Activated T-helper 17 cell treated with anti-CD3 and anti-CD28 coated beads, Interleukin-2, amount 50 U/mL, for 72 hours (primary cell): ENCODE measurements at places on chromosomes 11 and 22. TPM values are rescaled to one million over a fixed set of nuclear protein-coding genes. Genes with fewer than 3 reads are reported as not detected.

DNA sequence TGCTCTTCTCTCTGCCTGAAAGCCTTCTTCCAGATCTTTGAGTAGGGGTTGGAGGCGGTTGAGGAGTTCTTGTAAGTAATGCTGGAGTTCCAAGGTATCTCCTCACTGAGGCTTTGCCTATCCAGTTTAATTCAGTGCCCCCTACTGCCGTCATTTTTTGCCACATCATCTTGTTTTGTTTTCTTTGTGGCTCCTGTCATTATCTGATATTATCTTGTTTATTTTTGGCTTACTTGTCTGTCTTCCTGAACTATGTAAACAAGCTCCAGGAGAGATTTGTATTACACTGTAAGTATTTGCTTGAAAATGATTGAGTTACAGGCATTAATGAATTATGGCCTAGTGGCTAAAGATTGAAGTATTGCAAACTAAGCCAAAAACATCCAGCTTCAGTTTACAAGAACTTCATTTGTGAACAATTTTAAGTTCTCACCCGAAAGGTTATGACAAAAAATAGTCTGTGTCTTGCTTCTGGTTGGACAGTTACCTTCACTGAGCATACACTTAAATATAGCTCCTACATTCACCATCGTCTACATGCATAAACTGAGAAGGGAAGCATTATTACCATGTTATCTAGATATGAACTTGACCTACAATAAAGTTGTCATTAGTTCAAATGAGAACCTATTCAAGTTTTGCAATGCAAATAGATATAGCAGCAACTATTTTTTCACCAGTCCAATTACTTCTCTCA lies 154.8 kb downstream of the ARHGAP42 start:
- no peaks in the 10 kb centered on the region for H3K4me1 ChIP-seq
- no peak overlapping the region for H3K4me3 ChIP-seq
- no peaks in the 10 kb centered on the region for H3K36me3 ChIP-seq
- no peak for ATAC-seq
- H3K27me3 ChIP-seq, result no peaks in the 10 kb centered on the region

DNA sequence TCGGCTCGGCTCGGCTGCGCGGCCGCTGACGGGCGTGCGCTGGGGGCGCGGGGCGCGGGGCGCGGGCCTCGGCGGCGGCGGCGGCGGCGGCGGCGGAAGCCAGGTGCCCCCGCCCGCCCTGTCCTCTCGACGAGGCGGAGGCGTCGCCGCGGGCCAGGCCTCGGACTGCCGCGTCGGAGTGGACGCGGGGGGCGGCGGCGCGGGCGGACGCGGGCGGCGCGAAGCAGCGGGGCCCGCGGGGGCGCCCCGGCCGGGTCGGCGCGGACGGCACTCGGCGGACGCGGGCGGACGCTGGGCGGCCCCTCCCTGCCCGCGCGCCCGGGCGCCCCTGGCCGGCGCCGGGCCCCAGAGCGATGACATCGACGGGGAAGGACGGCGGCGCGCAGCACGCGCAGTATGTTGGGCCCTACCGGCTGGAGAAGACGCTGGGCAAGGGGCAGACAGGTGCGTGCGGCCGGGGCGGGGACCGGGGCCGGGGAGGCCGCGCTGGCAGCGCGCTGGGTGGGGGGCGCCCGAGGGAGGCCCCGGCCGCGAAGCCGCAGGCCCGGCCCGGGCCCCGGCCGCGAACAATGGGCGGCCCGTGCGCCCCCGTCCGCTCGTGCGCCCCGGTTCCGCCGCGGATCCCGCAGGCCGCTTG lies at the start of gene BRSK2:
BRSK2 (plus strand) TSS at position 3 of the 637 bp plus-strand sequence; CDS start at position 354, 351 bp downstream.
- peaks cover 1% of the 10 kb centered on the region for H3K4me1 ChIP-seq
- ATAC-seq, result peak; percentile 10
- H3K4me3 ChIP-seq, result peak within 1 kb of the TSS; percentile 52
- H3K36me3 ChIP-seq, result no peaks in the 10 kb centered on the region

- peaks cover 6% of the 10 kb centered on the region for H3K4me1 ChIP-seq
- no peaks in the 10 kb centered on the region for H3K36me3 ChIP-seq
- H3K27me3 ChIP-seq, result peaks cover 36% of the 10 kb centered on the region
- H3K27ac ChIP-seq, result no peak overlapping the region
These were observed 33.7 kb upstream of the MPPED1 start for GRCh38 chr22:43377896-43378704.

DNA sequence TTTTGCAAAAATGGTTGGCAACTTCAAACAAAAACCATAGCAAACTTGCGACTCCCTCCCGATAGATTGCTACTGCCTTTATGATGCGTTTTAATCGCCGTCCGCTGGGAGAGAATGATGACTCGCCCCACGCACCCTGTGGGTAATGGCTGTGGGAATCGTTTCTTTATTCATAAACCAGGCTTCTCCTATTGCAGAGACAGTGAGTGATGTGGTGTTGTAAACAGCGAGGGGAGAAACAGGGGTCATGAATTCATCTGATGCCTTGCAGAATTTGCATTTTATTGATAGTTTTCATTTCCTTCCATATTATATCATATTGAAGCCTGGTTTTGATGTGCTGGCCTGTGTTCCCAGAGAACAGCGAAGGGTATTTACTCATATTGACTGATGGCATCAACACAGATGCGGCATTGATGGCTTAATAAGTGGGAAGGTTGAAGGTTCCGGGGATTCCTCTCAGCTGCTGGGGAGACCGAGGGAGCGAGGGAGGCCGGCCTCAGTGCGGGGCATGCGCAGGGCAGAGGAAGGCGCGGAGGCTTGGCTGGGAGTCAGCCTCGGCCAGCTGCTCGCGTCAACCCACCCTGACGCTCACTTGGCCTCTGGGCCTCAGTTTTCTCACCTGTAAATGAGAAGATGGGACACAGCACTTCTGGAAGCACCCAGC lies 41.3 kb downstream of the ARHGAP8 start:
- no peak overlapping the region for H3K4me3 ChIP-seq
- ATAC-seq, result no peak
- peaks cover 4% of the 10 kb centered on the region for H3K4me1 ChIP-seq
- no peak overlapping the region for H3K27ac ChIP-seq

DNA sequence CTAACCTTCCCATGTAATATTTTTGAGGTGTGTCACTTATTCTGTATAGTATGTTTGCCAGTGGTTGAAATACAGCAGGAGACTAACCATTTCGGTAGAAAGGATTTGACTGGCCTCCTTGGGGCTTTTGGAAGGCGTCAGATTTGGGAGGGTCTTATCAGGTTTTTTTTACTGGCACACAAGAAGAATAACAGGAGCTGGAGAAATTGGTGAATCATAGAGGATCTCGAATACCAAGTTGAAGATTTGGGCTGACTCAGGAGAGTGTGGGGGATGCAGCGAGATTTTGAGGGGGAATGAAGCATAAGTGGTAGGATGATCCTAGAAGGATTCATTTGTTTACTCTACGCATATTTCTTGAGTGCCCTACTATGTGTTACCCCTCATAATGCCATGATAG lies 200.5 kb downstream of the DDX10 start:
- no peaks in the 10 kb centered on the region for H3K36me3 ChIP-seq
- H3K4me3 ChIP-seq, result no peak overlapping the region
- H3K27ac ChIP-seq, result no peak overlapping the region
- no peaks in the 10 kb centered on the region for H3K27me3 ChIP-seq
- ATAC-seq, result no peak

DNA sequence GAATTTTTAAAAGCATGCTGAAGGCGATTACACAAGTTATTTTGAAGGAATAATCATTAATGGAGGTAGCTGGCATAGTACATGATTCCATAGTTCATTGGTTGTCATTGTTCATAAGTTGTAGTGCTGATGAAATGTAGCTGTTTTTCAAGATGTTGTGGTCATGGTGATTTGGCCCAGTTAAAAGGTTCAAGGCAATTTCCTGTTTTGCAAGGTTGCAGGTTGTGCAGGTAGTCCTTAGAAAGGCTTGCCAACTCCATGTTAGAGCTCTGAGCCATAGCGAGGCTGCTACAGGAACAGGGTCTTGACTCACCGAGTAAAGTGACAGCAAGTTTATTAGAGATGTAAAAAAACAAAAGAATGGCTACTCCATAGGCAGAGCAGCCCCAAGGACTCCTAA lies 95.8 kb upstream of the CHORDC1 start:
- H3K4me1 ChIP-seq, result peaks cover 3% of the 10 kb centered on the region
- ATAC-seq, result no peak
- H3K36me3 ChIP-seq, result no peaks in the 10 kb centered on the region
- H3K4me3 ChIP-seq, result no peak overlapping the region
- peaks cover 3% of the 10 kb centered on the region for H3K27me3 ChIP-seq

DNA sequence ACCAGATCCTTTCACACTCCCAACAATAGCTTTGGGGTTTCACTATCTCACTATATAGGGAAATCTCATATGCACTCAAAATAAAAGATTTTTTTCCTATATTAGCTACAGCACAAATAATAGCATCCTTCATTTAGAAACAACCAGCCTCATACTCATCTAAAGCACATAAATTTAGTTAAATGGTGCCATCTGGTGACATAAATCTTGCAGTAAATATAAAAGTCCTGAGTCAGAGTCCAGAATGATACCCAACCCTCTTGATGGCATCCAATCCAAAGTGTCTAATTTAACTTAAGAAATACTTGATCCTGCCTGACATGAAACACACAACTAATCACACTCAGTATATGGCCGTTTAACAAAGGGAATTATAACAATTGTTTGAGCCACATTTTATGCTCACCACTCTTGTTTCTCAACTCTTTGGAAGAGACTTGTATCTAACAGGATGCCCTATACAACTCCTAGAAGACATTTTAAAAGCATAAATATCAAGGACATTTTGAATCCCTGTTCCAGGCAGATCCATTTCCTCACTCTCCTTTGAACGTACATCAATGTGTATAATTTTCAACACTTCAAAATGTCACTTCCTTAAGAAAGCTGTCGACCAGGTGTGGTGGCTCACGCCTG lies 36.2 kb downstream of the DLG2 start:
- no peaks in the 10 kb centered on the region for H3K36me3 ChIP-seq
- H3K27ac ChIP-seq, result no peak overlapping the region
- no peaks in the 10 kb centered on the region for H3K4me1 ChIP-seq
- ATAC-seq, result no peak

DNA sequence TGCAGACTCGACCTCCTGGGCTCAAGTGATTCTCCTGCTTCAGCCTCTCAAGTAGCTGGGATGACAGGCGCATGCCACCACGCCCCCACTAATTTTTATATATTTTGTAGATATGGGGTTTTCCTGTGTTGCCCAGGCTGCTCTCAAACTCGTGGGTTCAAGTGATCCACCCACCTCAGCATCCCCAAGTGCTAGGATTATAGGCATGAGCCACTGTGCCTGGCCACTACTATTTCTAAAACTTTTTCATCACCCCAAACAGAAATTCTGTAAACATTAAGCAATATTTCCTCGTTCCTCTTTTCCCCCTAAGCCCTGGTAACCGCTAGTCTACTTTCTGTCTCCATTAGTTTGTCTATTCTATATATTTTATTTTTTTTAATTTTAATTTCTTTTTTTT lies 9.0 kb upstream of the ATG16L2 start:
- peaks cover 4% of the 10 kb centered on the region for H3K4me1 ChIP-seq
- ATAC-seq, result no peak
- no peak overlapping the region for H3K4me3 ChIP-seq
- H3K27me3 ChIP-seq, result no peaks in the 10 kb centered on the region
- no peak overlapping the region for H3K27ac ChIP-seq

GRCh38 chr11:74325649-74326645 lies 14.5 kb upstream of the P4HA3 start:
- no peak overlapping the region for H3K27ac ChIP-seq
- ATAC-seq, result no peak
- H3K36me3 ChIP-seq, result no peaks in the 10 kb centered on the region

DNA sequence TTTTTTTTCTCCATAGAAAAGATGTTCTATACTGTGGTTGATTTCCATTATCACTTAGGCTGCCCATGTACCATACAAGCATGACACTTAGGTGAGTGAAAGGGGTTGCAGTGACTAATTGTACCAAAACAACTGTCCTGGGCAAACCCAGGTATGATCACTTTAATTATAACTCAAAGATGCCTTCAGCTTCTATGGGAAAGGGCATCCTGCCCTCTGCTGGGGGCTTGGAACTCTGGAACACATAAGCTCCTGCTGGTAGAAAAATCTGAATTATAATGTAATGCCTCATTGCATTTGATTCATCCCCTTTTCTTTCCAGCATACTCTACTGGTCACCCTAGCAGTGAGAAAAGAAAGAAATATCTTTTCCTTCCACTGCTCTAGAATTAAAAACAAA lies 206.3 kb downstream of the DDX10 start:
- no peaks in the 10 kb centered on the region for H3K27me3 ChIP-seq
- H3K27ac ChIP-seq, result no peak overlapping the region
- peak; percentile 67 for ATAC-seq
- H3K36me3 ChIP-seq, result no peaks in the 10 kb centered on the region
- no peak overlapping the region for H3K4me3 ChIP-seq

GRCh38 chr11:73961321-73961720 lies 10.5 kb downstream of the DNAJB13 start:
- H3K36me3 ChIP-seq, result no peaks in the 10 kb centered on the region
- peaks cover 9% of the 10 kb centered on the region for H3K27me3 ChIP-seq
- H3K4me3 ChIP-seq, result no peak overlapping the region
- H3K27ac ChIP-seq, result no peak overlapping the region
- no peak for ATAC-seq

DNA sequence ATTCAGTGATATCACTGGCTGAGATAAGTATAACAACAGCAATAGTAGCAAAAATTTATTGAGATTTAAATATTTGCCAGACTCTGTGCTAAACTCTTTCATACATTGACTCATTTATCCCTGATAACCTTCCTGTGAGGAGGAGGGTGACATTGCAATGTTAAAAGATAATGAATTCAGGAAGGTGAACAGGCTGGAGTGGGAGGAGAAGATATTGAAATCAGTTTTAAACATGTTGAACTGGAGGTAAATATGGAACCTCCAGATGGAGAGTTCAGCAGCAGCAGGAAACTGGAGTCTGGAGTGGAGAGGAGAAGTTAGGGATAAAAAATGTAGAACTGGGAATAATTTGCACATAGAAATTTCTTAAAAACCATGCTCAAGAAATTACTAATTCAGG lies 142.0 kb upstream of the FAT3 start:
- no peaks in the 10 kb centered on the region for H3K4me1 ChIP-seq
- H3K27ac ChIP-seq, result no peak overlapping the region
- ATAC-seq, result no peak
- no peak overlapping the region for H3K4me3 ChIP-seq
- no peaks in the 10 kb centered on the region for H3K36me3 ChIP-seq
- no peaks in the 10 kb centered on the region for H3K27me3 ChIP-seq

- peak overlapping the region; percentile 98 for H3K4me3 ChIP-seq
- H3K4me1 ChIP-seq, result peaks cover 6% of the 10 kb centered on the region
- ATAC-seq, result no peak
- no peaks in the 10 kb centered on the region for H3K27me3 ChIP-seq
- H3K27ac ChIP-seq, result peak overlapping the region; percentile 100
These were observed 924 bp downstream of the C11orf65 start for GRCh38 chr11:108466405-108466804.

GRCh38 chr11:79097246-79097875 lies 343.5 kb downstream of the TENM4 start:
- peaks cover 17% of the 10 kb centered on the region for H3K27me3 ChIP-seq
- no peak overlapping the region for H3K4me3 ChIP-seq
- H3K27ac ChIP-seq, result no peak overlapping the region
- ATAC-seq, result no peak
- no peaks in the 10 kb centered on the region for H3K36me3 ChIP-seq
- H3K4me1 ChIP-seq, result no peaks in the 10 kb centered on the region

- ATAC-seq, result peak; percentile 10
- peaks cover 16% of the 10 kb centered on the region for H3K36me3 ChIP-seq
- H3K27me3 ChIP-seq, result no peaks in the 10 kb centered on the region
- peak overlapping the region; percentile 96 for H3K27ac ChIP-seq
- H3K4me1 ChIP-seq, result peaks cover 52% of the 10 kb centered on the region
These were observed 988 bp downstream of the TNRC6B start for GRCh38 chr22:40178417-40179409.

The JHY gene
- total RNA-seq, result 1.2 TPM

The OR5A1 gene
- not detected for total RNA-seq

The LSP1 gene
- total RNA-seq, result 423 TPM

The PHRF1 gene
- total RNA-seq, result 37.8 TPM

The ATL3 gene
- 31.1 TPM for total RNA-seq

The NRXN2 gene
- 0.11 TPM for total RNA-seq

The GAB4 gene
- not detected for total RNA-seq

The NECTIN1 gene
- 0.78 TPM for total RNA-seq

The PANX2 gene
- total RNA-seq, result 2.5 TPM

The DESI1 gene
- total RNA-seq, result 31.1 TPM
